ENCODE measurements at places on chromosomes 6 and 20. TPM values are rescaled to one million over a fixed set of nuclear protein-coding genes. Genes with fewer than 3 reads are reported as not detected.

- no peak for DNase-seq
Measured at GRCh38 chr6:92468066-92468465, 951.3 kb downstream of the EPHA7 start.

DNA sequence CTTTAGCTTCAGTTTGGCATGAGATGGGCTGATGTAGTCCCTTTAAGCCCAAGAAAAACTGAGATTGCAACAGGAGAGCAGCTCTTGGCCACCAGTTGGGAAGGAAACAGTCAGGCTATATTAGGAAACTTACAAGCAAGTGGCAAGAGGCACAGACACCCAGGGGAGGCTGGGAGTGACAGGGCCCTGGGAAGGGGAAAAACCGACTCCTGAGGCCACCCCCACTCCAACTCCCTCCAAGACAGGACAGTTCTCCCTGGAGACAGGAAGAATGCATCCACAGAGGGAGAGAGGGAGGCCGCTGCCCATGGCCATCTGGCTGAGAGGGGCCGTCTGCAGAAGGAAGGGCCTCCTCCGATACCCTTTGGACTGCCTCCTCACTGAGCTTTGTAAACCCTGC, 20.5 kb downstream of the JPH2 start:
- DNase-seq = no peak

DNA sequence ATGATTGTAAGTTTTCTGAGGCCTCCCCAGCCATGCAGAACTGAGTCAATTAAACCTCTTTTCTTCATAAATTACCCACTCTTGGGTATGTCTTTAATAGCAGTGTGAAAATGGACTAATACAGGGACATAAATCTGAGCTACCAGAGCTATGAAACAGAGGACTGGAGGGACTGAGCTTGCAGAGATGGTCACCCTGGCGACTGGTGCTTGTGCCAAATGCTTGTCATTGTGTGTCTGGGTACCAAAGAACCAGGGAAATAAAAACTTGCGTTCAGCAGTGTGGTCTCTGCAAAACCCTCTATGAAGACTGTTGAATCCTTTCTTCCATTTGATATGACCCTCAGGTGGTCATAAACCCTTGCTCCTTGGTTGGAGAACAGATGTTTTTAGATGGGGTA, 105.1 kb upstream of the PRL start:
- no peak for DNase-seq

The TAF4 gene
- total RNA-seq = 5.2 TPM

The NRSN1 gene
- total RNA-seq = not detected

The GABRR1 gene
- total RNA-seq = 0.10 TPM

DNA sequence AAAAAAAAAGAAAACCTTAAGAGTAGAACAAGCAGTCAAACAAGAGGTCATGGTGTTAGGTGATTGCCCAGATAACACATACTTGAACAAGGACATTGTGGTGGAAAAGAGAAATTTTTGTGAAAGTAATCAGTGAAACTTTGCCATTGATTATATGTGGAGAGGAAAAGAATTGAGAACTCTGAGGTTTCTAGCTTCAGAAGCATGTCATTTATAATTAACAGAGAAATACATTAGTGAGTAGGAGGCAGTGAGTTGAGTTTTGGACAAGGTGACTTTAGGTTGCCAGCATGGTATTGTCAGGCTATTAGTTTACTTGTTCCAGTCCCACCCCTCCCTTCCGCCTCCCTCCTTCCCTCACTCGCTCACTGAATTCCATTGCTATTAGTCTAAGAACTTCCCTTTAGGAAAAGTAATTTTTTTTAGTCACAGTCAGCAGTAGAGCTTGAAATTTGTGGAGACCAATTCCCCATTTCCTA, 17.2 kb downstream of the TAB2 start:
- DNase-seq = no peak

The OR2H2 gene
- total RNA-seq = not detected

- no peak for DNase-seq
Measured at GRCh38 chr6:3869632-3870527, 20.7 kb downstream of the FAM50B start.

The PDE7B gene
- not detected for total RNA-seq

GRCh38 chr20:21520702-21521595, 7.1 kb upstream of the NKX2-2 start:
- DNase-seq = peak; percentile 87

DNA sequence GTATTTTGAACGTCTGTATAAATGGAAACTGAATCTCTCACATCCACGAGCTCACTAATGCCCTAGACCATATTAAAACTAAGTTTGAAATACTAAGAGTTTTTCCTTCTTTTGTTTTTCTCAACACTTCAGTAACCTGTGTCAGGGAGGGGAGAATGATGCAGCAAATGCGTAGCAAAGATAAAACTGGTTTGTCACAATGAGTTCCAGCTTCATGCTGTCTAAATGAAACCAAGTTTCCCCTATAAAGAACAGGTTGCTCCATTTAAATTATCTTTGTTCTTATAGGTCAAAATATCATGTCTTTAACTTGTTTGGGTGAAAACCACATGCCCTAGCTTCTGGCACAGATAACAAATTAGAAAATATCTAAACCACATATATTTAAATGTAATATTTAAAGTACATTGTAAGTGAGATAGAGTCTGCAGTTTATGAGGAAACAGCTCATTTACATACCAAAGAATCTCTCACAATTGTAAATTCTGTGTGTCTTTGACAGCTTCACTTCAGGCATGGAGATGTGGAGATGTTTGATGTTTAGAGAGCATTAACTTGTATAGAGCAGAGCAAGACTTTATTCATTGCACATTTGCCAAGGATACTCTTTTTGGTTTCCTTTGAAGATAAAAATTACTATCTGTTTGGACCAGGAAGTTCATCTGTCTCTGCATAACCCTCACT, 7.3 kb downstream of the TRDN start:
- DNase-seq = no peak

- DNase-seq = no peak
Measured at GRCh38 chr6:156344491-156344890, 432.7 kb upstream of the ARID1B start.

The SLC17A1 gene
- total RNA-seq = not detected

DNA sequence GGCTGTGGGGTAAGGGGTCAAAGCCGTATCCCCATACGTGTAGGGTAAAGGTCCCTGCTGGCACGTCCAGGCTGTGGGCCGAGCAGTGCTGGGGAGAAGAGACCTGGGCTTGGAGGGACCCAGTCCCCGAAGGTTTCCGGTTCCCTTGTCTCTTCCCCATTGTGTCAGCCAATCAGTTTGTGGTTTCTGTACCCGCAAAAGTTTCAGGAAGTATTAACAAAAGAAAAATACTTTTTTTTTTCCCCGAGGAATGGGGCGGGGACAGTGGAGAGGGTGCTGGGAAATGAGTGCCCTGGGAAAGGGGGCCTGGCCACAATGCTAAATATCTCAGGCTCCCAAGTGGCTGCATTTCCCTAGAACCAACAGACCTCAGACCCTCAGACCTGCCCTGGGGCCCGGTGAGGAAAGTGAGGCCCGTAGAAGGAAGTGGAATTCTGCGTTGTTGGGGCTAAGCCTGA, 15.2 kb upstream of the AMD1 start:
- no peak for DNase-seq

The TFAP2C gene
- 38.4 TPM for total RNA-seq
